Muscle of leg (tissue), 16 donors: ENCODE measurements at places on chromosomes 5 and 9.

GRCh38 chr9:88680505-88681160 lies 145.7 kb downstream of the NXNL2 start:
- H3K36me3 ChIP-seq, result no peaks in the 10 kb centered on the region
- H3K4me1 ChIP-seq, result peaks cover 11% of the 10 kb centered on the region
- H3K27me3 ChIP-seq, result no peaks in the 10 kb centered on the region
- no peak overlapping the region for H3K4me3 ChIP-seq

GRCh38 chr5:76999451-76999850 lies 30.8 kb upstream of the AGGF1 start:
- H3K36me3 ChIP-seq, result no peaks in the 10 kb centered on the region
- DNase-seq, result no peak
- H3K27ac ChIP-seq, result no peak overlapping the region
- no peaks in the 10 kb centered on the region for H3K4me1 ChIP-seq

- DNase-seq, result no peak
- H3K36me3 ChIP-seq, result no peaks in the 10 kb centered on the region
- H3K4me1 ChIP-seq, result no peaks in the 10 kb centered on the region
- no peak overlapping the region for H3K27ac ChIP-seq
- H3K27me3 ChIP-seq, result no peaks in the 10 kb centered on the region
These were observed 306.8 kb downstream of the SEMA5A start for GRCh38 chr5:9239071-9239470.

- H3K4me1 ChIP-seq, result peaks cover 32% of the 10 kb centered on the region
- peaks cover 53% of the 10 kb centered on the region for H3K27me3 ChIP-seq
- no peaks in the 10 kb centered on the region for H3K36me3 ChIP-seq
- DNase-seq, result peak; percentile 91
These were observed 7.6 kb upstream of the BARX1 start for GRCh38 chr9:93962561-93963440.

GRCh38 chr5:111968459-111968858 lies 211.5 kb upstream of the NREP start:
- H3K27ac ChIP-seq, result no peak overlapping the region
- H3K27me3 ChIP-seq, result no peaks in the 10 kb centered on the region

DNA sequence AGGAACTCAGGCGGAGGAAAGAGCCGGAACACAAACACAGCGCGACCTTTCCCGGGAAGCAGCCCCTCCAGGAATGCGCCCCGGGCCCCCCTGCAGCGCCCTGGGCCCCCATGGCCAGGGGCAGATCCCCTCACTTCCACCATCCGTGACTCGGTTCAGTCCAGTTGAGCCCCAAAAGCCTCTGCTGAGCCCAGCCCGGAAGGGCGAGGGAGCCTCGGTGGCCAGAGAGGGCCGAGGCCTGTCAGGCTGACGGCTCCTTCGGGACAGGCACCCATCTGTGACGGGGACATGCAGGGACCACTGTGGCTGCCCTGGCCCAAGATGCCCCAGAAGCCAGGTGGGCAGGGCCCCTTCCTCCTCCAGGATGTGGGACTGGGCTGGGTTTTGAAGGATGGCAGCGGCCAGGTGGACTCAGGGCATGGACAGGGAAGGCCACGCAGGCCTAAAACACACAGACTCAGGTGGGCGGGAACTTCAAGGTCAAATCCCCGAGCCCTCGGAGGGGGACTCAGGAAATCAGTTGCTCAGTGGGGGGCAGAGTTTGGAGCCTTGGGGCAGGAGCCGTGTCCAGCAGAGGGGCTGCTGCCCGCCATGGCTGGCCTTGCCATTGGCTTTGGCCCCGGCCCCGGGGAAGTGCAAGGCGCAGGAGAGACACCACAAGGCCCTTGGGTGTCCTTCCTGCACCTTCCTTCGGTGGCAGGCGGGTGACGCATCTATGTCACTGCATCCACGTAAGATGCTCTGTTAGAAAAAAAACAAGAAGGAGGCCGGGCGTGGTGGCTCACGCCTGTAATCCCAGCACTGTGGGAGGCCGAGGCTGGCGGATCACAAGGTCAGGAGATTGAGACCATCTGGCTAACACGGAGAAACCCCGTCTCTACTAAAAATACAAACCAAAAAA lies 29.7 kb upstream of the ABO start:
- H3K27ac ChIP-seq, result no peak overlapping the region
- no peak overlapping the region for H3K4me3 ChIP-seq
- peaks cover 4% of the 10 kb centered on the region for H3K27me3 ChIP-seq
- no peaks in the 10 kb centered on the region for H3K4me1 ChIP-seq

- H3K36me3 ChIP-seq, result no peaks in the 10 kb centered on the region
- no peak overlapping the region for H3K27ac ChIP-seq
- DNase-seq, result no peak
These were observed 700.6 kb downstream of the SEMA5A start for GRCh38 chr5:8845296-8845695.

GRCh38 chr5:33936004-33936380 lies 194 bp upstream of the RXFP3 start:
- H3K36me3 ChIP-seq, result no peaks in the 10 kb centered on the region
- DNase-seq, result peak; percentile 71
- H3K4me1 ChIP-seq, result peaks cover 9% of the 10 kb centered on the region
- H3K27me3 ChIP-seq, result peaks cover 44% of the 10 kb centered on the region
- H3K27ac ChIP-seq, result no peak overlapping the region
